ENCODE measurements at places on chromosomes 1 and 21.

DNA sequence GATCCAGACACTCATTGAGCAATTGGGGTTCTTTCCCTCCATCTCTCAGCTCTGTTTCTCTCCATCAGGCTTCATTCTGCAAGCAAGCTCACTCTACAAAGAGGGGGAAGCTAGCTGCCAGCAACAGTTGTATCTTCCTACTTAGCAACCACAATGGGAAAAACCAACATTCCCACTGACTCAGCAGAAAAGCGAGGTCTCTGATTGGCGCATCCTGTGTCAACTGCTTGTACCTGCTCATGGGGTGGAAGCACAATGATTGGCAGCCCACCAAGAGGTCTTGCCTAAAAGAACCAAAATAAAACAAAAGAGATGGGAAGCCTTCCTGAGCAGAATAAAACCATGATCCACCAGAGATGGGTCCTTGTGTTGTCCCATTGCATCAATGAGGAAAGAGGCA, 4.0 kb upstream of the CDA start:
- no peak for DNase-seq

- DNase-seq, result no peak
Measured at GRCh38 chr1:2174348-2175054, 20.1 kb downstream of the FAAP20 start.

DNA sequence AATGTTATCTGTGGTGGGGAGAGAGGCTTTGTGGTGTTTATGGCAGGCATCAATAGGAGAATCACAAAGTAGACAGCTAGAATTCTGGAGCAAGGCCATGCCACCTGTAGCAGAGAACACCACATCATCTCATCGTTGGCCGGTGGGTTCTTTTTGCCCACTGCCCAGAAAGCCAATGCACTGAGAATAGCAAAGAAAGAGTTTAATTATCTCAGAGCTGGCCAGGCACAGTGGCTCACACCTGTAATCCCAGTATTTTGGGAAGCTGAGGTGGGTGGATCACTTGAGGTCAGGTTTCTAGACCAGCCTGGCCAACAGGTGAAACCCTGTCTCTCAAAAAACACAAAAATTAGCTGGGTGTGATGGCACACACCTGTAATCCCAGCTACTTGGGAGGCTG, 99.2 kb upstream of the COG2 start:
- DNase-seq, result no peak

GRCh38 chr1:28091043-28091781, 2.8 kb upstream of the EYA3 start:
- DNase-seq, result peak; percentile 63

- no peak for DNase-seq
Measured at GRCh38 chr1:88462096-88462487, 222.0 kb upstream of the PKN2 start.

DNA sequence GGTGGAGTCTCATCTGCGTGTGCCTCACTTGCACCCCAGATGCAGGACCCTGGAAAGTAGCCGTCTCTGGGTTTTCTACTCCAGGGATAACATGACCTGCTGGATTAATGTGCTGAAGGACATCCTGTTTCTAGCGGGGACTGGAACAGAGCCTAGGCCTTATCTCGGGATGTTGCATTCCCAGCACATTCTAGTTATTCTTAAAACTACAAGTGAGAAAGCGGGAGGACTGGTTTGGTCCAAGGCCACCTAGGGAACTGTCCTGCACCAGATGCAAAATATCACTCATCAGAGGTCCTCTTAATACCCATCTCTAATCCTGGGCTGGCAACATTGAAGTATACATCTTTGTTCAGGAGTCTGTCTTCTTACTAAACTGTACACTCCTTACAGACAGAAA, 179.9 kb downstream of the ZC3H11B start:
- no peak for DNase-seq

GRCh38 chr1:204478172-204478899, 16.3 kb downstream of the PIK3C2B start:
- DNase-seq, result no peak

GRCh38 chr1:205985330-205986005, 17.7 kb downstream of the RAB7B start:
- DNase-seq, result no peak

DNA sequence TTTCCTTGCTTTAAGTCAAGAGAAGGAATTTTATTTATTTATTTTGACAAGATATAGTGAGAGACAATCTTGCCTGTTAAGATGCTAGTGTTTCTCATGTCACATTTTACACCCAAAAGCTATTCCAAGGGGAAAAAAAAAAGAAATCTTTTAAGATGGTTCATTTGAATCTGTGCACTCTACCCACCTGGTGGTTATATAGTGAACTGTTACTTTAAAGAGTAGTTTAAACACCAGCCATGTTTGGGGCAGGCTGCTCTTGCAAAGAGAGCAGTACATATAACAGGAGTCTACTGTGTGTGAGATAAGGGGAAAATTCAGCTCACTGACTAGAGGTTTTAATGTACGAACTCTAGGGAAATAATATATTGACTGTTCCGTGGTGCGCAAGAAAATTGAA, 3.3 kb upstream of the ELAVL4 start:
- DNase-seq, result no peak

GRCh38 chr1:50332941-50333594, 90.2 kb downstream of the DMRTA2 start:
- no peak for DNase-seq

DNA sequence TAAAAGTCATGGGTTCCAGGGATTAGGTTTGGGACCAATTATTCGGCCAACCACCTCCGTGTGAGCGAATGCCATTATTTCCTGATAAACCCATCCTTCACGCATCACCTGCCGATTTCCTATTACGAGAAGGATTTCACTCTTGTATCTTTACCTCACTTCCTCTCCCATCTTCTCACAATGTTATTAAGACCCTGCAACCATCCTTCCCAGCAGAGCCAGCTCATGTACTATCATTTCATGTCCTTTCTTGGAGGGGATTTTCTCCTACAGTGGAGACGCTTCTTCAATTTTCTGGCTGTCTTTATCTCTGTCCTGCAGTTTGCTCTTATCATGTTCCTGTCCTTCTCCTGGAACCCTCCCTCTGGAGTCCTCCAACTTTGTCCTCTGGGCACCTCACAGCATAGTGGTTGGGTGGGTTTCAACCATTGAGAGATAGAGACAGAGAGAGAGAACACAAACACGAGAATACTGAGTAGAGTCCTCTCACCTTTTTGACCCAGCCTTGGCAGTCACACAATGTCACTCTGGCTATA, 192.2 kb downstream of the DYRK1A start:
- no peak for DNase-seq

DNA sequence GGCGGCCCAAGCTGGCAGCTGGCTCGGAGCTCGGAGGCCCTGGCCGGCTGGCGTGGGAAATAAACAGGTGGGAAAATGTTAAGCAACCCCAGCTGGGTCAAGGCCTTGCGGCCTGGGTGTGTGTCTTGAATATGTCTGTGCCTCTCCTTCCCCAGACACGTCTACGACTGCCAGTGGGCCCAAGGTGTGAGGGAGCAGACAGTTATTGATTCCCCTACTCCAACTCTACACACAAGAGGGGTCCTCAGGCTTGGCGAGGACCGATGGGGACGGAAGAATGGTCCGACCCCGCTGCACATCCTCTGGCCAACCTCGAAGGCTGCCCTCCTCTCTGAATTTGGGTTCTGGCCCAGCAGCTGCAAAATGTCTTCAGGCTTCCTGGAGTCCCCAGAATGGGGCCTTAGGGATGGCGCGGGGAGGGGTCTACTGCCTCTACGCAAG, 2.2 kb downstream of the IL22RA1 start:
- DNase-seq, result no peak

DNA sequence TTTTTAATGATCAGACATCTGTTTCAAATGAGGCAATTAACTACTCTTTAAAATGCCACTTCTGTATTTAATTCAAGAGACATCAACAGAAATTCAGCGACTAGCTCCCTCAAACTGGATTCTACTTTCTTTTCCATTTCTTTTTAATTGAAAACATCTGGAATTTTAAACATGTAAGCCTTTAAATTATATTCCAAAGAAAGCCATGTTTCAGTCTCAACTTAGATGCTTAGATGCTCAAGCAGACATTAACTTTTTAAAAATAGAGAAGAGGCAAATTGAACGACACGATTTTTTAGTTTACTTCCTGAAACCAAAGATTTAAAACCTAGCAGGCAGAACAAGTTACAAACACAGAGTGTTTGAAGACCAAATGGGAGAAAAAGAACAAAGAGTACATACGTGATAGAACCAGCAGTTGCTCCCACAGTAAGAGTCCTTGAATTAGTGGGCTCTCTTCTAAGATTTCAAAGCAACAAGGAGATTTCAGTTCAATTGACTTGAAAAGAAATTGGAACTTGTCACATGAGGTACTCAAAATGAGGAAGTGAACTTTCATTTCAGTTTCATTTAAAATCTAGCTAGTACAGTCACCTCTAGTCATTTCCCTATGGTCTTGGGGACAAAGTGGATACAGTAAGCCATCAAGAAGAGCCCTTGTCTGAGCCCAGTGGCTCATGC, at the start of gene CTSS:
Gene CTSS (minus strand): TSS at position 483 of the 681 bp plus-strand sequence. CDS start 1,015 bp downstream, outside the sequence.
- no peak for DNase-seq

GRCh38 chr1:246582301-246583055, 16.2 kb downstream of the CNST start:
- DNase-seq, result no peak

GRCh38 chr1:97849345-97850340, 71.2 kb downstream of the DPYD start:
- DNase-seq, result no peak

DNA sequence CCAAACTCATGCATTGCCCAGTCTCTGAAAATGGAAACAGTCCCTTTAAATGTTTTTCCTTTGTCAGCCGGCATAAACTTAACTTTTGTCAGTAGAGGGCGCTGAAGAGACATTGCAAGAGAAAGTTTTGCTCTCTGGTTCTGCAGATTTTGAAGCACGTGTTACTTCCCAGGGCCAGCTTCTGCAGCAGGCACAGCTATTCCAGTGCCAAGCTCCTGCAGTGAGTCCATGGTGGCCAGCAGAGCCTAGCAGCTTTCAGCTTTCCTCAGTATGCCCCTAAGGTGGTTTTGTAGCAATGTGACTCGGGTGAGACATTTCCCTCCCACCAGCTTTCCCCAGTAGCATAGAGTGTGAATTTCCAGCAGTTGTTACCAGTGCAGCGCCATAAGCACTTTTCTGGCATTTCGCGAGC, 2.6 kb upstream of the IFI44L start:
- DNase-seq, result peak; percentile 31

- DNase-seq, result no peak
Measured at GRCh38 chr1:41652384-41653265, 168.1 kb upstream of the EDN2 start.

GRCh38 chr1:230542054-230542453, 100.2 kb upstream of the COG2 start:
- DNase-seq, result no peak

GRCh38 chr21:15895142-15896106, 165.6 kb downstream of the USP25 start:
- DNase-seq, result no peak

DNA sequence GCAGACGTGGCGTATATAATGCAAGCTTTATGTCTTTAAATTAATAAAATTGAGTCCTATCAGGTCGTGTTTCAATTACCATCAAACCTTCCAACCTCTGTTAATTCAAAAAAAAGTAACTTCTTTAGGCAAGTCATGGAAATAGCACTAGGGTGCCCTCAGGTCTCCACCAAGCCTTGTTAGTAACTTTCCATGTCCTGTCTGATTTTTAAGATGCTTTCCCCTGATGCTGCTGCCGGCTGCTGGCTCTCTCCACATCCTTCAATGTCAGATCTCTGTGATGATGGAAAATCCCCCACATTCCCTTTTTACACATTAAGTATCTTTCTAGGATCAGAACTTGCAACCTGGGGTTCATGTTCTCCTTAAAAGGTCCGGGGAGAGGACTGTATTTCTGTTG, 3.0 kb downstream of the ERG start:
- no peak for DNase-seq

GRCh38 chr1:223776826-223777454, 64.6 kb downstream of the CAPN2 start:
- no peak for DNase-seq

DNA sequence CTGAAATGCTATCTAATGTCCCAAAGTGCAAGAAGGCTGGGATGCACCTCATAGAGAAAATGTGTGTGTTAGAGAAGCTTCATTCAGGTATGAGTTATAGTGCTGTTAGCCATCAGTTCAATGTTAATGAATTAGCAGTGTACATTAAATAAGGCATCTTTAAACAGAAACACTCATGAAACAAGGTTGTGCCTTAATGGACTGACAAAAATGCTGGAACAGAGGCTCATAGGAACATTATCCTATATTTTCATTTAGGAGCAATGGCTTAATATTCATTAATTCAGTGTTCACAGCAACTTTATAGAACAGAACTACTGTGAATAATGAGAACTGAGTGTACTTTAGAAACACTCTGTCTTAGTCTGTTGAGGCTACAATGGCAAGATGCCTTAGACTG, 15.2 kb upstream of the FAM89A start:
- DNase-seq, result no peak

- no peak for DNase-seq
Measured at GRCh38 chr1:76591963-76592362, 275.3 kb upstream of the ST6GALNAC5 start.

DNA sequence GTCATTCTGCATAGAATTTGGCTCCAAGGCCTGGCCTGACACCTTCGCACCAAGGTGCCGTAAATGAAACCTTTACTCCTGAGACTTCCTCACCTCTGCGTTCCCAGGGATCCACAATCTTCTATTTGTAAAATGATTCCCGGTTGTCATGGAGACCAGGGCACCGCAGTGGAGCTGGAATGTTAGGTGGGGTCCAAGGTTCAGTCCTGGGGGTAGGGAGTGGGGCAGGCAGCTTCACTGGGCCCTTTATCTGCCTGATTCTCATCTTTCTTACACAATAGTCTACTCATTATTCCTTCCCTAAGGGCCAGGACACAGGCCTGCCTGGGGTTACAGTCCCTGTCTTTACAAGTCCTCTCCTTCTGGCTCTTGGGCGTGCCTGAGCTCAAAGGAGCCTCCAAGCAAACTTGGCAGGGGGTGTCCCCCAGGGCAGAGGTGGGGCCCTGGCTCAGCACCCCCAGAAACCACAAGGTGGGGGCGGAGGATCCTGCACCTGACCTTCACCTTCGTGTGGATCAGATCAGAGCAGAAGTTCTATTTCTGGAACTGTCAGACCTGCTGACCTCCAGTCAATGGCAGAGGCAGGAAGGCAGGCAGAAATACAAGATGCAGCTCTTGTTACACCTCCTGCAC, 51.1 kb downstream of the RIPK4 start:
- no peak for DNase-seq

DNA sequence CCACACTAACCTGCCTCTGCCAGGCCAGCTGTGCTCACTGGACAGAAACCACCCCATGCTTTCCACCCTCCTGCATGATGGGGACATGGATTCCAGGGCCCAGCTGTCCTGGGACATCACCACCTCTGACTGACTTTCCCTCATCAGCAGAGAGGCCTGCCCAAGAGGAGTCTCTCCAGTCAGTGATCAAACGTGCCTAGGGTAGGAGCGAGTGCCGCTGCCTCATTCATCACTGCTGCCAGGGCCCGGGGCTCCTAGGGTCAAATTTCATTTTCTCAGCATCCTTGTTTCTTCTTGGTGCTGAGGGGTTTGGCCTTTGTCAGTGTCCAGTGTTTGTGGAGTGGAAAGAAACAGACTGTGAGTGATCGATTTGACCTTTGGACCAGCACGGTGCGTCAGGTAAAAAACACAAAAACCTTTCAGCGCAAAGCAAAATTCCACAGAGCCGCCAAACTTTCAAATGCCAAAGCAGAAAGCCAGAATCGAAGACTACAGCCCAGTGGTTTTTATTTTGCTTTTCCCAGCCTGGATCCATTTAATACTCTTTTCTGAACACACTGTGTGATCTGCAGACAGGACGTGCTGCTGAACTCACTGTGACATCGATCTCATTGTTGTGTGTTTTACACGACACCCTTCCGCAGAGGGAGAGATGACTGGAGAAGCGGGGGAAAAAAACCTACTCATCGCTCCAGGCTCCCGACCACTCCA, 43.2 kb downstream of the CAPN8 start:
- no peak for DNase-seq
